ENCODE measurements at places on chromosomes 7 and 10.

GRCh38 chr7:16739863-16740622 is 13.5 kb upstream of the TSPAN13 start:
- no peak for DNase-seq

DNA sequence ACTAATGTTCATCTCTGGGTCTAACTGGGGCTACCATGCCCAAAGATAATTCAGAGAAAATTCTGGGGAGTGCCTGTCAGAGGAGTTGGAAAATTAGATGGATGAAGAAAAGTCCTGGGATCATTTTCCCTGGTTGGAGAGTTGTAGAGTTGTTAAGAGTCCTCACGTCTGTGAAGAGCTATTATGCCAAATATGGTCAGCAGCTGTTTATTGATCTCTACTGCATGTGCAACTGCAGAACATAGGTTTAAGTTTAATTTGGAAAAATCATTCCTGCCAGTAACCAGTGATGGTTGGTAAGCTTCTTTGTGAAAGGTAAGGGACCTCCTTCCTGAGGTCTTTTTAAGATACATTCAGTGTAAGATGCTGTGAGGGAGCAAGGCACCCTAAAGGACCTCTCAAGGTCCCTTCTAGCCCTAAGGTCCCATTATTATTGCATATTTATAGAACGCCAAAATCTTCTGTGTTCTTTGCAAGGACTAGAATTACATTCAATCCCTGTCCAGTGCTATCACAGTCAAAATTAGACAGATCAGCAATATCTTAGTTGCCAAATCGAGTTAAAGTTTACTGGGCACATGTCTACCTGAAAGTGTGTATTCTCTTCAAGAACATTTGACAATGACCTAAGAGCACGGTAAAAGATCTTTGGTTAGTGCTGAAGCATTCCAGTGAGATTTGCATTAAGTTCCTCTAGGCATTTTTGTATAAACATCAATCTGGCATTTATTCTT is 62.7 kb downstream of the VTI1A start:
- no peak for DNase-seq

- no peak for DNase-seq
These were observed 196.9 kb downstream of the ZEB1 start for GRCh38 chr10:31515819-31516402.

DNA sequence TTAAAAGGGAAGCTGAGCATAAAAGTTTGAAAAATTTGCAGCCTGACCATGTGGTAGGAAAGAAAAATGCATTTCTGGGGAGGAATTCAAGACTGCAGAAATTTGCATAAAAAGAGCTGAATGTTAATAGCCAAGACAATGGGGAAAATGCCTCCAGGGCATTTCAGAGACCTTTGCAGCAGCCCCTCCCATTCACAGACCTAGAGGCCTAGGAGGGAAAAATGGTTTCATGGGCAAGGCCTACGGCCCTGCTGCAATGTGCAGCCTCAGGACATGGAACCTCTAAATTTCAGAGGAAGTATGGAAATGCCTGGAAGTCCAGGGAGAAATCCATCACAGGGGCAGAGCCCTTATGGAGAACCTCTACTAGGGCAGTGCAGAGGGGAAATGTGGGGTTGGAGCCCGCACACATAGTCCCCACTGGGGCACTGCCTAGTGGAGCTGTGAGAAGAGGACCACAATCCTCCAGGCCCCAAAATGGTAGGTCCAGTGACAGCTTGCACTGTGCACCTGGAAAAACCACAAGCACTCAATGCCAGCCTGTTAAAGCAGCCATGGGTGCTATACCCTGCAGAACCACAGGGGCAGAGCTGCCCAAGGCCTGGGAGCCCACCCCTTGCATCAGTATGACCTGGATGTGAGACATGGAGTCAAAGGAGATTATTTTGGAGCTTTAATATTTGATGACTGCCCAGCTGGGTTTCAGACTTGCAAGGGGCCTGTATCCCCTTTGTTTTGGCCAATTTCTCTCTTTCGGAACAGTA is 243.8 kb downstream of the DNAJB9 start:
- no peak for DNase-seq

DNA sequence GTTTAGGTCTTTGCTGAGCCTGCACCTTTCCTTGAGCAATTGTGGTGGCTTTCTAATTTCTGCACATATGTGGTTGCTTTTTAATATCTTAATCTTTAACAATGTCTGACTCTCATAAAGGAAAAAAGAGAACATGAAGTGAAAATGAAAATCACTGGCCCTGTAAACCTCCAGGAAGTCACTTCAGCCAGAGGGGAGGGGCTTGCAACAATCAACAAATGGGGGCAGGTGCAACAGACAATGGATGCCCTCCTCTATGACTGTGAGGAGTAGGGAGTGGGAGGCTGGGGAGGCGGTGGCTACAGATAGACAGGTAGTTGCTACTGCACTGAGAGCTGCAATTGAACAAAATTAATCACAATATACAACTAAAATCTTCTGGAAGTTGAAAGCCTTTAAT is 1377.4 kb downstream of the XPNPEP1 start:
- no peak for DNase-seq

DNA sequence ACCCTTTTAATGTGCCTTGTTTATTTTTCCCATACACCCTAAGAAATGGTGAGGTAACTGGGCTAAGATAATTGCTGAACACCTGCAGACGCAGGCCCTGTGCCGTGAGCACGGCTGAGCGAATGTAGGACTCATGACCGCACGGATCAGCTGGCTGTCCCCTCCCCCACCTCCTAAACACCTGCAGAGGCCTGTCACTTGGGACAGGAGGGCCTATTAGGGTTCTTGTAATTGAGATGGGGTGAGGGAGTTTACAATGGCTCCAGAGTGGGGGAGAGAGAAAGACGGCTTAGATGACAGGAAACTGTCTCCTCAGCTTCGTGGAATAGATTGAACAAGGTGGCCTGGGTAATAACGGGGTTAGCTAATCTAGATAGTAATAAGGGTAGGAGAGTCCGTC is 291.7 kb upstream of the HABP2 start:
- no peak for DNase-seq

- DNase-seq, result no peak
These were observed 69.7 kb upstream of the STK17A start for GRCh38 chr7:43513251-43513650.

- DNase-seq, result no peak
These were observed 4.0 kb downstream of the VSIR start for GRCh38 chr10:71769279-71769823.

- peak; percentile 19 for DNase-seq
These were observed 41.3 kb upstream of the AOAH start for GRCh38 chr7:36765605-36766004.

DNA sequence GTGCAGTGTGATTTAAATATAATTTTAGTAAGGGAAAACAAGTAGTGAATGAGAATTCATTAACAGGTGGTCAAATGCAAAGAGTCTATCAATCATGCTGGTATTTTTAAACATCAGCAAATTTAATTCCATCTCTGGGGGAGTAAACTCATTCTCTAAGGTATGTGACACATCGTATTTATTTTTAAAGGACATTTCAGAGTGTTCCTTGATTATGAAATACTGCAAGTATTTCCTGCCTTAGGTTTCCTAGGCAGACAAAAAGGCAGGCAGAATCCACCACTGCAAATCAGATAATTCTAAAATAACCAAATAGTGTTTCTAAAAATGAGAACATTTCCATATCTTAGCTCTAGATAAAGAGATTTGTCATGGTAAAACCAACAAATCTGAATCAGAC is 193.8 kb downstream of the LRRTM3 start:
- DNase-seq, result no peak

DNA sequence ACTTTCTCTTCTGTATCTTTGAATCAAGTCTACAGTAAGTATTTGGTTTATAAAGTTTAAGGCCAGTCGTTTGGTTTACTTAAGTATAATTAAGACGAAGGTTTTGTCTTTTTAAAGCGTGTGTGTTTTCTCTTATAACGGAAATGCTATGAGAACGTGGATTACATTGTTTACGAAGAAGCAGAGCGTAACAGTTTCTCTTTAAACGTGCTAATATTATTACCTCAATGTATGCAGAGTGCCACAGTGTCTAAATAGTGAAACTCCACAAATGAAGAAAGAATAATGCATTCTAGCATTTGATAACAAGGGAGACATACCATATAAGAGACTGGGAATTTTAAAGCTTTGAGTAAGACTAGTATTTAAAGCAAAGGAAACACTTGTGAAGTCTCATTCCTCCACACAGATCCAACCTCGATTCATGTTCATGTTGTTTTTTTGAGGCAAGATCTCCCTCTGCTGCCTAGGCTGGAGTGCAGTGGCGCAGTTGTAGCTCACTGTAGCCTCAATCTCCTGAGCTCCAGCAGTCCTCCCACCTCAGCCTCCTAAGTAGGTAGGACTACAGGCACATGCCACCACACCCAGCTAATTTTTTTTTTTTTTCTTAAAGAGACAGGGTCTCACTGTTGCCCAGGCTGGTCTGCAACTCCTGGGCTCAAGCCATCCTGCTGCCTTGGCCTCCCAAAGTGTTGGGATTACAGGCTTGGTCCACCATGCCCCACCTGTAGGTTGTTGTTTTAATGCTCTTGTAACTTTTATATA is 75.1 kb downstream of the ANKRD61 start:
- peak; percentile 22 for DNase-seq

DNA sequence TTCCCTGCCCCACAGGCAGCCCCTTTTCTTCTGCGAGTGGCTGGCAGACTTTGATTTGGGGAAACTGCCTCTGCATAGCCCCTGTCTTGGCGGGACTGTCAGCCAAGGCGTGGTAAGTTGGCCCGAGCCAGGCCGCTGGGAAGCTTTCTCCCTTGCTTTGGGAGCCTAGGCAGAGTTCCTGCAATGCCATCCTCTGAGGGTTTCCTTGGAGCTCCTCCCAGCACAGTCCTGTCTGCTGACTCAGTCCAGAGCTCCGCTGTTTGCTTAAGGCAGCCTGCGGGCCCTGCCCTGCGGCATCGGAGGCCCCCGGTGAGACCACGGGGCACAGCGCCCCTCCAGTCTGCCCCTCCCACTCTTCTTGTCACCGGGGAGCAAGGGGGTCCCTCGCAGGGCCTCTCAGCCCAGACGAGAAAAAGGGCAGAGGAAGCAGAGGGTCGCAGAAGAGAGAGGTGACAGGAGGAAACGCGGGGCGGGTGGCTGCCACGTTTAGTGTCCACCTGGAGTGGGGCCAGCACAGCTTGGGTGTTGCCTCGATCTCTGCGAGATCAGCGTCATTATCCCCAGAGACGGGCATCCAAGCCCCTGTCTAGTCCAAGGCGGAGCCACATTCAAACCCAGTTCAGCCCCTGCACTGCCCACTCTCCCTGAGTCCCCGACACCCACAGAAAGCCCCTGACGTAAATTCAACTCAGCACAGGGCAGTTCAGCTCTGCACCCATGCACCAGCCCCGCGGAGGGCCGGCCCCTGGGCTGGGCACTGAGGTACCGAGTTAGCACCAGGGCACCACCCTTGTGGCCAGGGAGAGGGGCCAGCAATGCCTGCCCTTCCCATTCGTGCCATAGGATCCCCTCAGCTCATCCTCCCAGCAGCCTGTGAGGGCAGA is 59.0 kb upstream of the CHST15 start:
- no peak for DNase-seq

DNA sequence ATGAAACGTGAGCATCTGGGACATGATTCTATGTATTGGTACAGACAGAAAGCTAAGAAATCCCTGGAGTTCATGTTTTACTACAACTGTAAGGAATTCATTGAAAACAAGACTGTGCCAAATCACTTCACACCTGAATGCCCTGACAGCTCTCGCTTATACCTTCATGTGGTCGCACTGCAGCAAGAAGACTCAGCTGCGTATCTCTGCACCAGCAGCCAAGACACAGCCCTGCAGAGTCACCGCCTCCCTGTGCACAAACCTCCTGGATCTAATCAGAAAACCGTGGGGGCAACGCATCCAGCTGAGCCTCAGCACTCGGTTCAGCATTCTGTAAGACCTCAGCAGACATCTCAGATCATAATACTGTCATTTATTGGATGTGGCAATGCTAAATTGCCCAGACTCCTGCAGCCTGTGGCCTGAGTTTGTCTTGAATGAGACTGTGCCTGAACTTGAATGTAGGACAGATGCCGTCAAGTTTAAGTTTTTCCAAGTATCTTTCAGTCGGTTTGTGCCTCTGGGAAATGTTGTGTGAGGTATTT is 41.5 kb upstream of the PRSS58 start:
- no peak for DNase-seq

GRCh38 chr10:76213876-76214275 is 782.5 kb downstream of the LRMDA start:
- DNase-seq, result no peak

DNA sequence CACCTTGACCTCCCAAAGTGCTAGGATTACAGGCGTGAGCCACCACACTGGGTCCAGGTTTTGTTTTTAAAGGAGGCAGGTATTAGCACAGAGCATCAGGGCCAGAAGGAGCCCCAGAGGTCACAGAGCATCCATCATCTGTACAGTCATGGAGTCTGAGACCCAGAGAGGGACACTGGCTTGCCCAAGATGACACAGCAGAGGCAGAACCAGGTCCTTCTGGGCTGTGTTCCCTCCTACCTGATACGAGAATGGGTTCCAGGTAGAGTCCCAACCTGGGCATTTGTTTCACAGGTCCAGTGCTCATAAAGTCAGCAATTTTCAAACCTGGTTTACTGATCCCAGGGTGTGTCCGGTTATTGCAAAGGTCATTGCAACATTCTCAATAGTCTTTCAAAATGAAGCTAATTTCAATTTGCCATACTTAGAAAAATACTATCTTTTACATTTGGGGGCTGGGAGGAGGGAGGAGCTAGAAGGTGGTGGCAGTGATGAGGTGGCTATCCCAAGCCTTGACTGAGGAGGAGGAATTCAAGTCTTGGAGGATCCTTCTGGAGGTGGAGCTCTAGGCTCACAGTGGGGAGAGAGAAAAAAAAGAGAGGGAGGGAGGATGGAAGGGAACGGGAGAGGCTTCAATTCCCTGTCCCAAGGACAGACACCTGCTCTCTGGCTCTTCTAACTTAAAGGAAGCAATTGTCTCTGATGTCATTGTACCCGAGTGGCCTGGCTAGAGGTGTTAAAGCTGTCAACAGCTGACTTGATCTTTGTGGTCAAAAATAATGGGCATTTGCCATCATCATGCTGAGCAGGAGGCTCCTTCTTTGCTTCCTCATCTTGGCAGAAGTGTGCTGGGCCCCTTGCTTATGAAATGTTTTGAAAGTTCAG is 8.1 kb downstream of the MXI1 start:
- DNase-seq, result no peak

DNA sequence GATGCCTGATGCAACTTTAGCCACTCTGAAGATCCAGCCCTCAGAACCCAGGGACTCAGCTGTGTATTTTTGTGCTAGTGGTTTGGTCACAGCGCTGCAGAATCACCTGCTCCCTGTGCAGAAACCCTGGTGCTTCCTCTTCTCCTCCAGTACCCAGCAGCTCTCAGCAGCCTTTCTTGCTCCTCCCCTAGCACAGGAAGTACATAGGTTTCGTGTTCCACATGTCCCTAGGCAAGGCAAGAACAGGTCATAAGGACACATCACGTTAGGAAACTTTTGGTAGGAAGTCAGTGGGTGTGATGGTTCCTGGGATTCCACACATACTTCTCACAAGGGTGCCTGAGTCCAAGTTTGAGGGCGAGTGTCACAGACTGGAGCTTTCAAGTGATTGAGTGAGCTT is 167.9 kb upstream of the PRSS1 start:
- no peak for DNase-seq

GRCh38 chr7:116429986-116430619 is 69.4 kb upstream of the CAV2 start:
- DNase-seq, result no peak

Measured in activated naive CD8-positive, alpha-beta T cell treated with anti-CD3 and anti-CD28 coated beads, Interleukin-2, amount 50 U/mL, for 24 hours (primary cell).